ENCODE measurements at places on chromosomes 13 and 19. TPM values are rescaled to one million over a fixed set of nuclear protein-coding genes. Genes with fewer than 3 reads are reported as not detected.

- peak; percentile 36 for DNase-seq
These were observed 109.9 kb downstream of the OLFM4 start for GRCh38 chr13:53138376-53139036.

CC2D1A gene
- 22.3 TPM for total RNA-seq

- DNase-seq = peak; percentile 60
These were observed 14.0 kb upstream of the GPR4 start for GRCh38 chr19:45615795-45616703.

DNA sequence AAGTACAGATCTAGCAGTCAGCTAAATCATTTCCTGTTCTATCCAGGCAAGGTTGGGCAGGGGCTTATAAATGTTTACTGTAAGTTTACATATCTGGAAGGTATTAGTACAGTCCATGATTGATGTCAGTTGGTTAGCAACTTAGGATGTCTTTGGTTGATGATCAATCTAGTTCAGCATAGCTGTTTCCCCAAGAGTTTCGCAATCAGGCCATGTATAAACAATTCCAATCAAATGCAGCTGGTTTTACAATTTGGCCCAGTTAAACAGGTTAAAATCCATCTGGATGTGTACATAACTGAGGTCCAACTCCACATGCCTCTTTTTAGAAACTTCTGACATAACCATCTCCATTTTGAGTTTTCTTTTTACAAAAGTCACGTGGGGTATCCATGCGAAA is 6.9 kb downstream of the ZNF221 start:
- no peak for DNase-seq

DNA sequence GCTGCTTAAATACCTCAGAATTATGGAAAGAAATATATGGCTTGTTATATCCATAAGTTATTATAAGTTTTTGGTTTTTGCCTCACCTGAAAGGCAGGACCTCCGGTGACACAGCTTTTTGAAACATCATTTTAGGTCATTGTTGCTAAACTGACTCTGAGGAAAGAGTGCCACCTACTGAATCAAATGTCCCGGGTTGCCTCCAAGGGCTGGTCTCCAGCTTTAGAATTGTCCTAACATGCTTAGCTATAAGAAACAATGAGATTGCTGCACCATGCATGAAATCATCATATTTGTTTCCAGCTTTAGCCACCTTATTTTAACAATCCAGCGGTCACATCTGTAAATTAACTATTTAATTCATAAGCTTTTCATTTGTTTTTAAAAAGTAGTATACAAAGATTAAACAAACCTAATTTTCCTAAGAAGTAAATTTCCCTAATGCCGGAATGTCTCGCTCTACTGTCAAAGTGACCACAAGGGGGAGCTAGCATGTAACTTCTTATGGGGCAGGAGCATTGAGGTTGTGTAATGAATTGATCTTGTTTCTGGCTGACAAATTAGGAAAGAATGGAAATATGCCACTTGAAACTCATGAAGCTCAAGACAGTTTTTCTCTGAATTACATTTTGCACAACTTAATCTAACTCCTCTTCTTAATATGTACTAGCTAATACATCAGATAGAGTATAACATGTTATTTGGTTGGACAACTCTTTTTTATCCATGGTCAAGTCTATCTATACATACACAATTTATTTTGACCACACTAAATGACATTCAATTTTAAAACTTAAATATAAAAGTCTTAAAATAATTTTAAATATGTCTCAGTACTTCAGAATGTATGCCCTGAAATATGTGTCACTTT is 6.7 kb upstream of the PCDH17 start:
- no peak for DNase-seq
